Activated T-helper 1 cell treated with anti-CD3 and anti-CD28 coated beads, Interleukin-2, amount 50 U/mL, for 16 hours (primary cell): ENCODE measurements at places on chromosomes 2 and 18.

- no peak for DNase-seq
These were observed 57.4 kb downstream of the STK39 start for GRCh38 chr2:168189835-168190569.

DNA sequence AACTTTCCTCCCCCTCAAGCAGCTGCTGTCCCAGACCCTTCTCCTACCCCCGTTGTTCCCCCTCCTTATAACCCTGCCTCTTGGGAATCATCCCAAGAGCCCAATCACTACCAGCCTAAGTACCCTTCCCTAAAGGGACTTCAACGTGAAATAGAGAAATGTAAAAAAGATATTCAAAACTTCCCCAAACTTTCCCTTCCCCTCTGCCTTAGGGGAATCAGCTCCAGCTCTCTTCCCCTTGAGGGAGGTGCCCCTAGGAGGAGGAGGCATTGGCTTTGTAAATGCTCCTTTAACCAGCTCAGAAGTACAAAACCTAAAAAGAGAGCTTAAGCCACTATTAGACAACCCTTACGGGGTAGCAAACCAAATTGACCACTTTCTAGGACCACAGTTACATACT lies 10.6 kb upstream of the SAP130 start:
- DNase-seq, result no peak

DNA sequence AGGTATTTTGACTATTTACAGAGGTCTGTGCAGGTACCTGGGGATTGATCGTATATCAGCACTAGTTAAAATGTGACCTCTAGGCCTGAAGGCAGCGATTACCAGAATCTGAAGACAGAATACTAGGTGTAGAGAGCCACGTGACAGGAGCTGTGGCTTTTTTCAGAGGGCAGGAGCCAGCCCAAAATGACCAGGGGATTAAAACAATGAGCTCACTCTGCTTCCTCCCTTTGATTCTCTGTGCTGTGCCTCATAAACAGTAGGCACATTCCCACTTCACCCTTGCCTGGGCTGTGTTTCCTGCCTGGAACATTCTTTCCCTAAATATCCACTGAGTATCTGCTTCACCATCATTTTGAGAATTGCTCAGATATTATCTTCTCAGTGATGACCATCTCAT lies 15.2 kb downstream of the ITGAV start:
- DNase-seq, result no peak

DNA sequence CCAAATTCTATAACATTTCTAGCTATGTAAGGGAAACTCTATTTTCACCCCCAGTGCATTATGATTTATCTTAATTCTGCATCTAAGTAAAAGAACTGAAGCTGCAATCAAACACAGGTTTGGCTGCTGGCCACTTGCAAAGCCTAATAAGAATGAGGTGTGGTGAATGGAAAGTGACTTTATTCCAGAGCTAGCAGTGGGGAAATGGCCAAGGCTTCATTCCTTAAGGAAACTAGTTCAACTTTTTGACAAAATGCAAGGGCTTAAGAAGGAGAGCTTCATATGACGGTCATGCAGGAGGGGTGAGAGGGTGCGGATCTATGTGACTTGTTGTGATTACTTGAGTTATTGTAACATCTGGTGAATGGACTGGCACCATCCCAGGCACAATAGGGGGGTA lies 1802.0 kb downstream of the SUCLG1 start:
- no peak for DNase-seq

- DNase-seq, result no peak
These were observed 5.8 kb upstream of the ITGAV start for GRCh38 chr2:186584053-186584452.

DNA sequence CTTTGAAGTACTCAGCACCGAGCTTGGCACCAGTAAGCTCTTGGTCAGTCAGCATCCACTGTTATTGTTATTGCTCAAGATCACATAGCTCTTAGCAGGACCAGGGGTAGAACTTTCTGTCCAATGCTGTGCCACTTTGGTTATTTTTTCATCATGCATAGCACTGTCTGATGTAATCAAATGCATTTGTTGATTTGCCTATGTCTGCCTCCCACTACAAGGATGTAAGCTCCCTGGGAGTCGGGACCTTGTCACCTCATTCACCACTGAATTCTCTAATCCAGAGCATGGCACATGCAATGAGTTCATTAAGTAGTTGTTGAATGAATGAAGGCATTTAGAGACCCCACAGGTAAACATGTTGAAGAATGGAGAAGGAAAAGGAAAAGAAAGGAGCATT lies 29.0 kb upstream of the DLX1 start:
- DNase-seq, result no peak

DNA sequence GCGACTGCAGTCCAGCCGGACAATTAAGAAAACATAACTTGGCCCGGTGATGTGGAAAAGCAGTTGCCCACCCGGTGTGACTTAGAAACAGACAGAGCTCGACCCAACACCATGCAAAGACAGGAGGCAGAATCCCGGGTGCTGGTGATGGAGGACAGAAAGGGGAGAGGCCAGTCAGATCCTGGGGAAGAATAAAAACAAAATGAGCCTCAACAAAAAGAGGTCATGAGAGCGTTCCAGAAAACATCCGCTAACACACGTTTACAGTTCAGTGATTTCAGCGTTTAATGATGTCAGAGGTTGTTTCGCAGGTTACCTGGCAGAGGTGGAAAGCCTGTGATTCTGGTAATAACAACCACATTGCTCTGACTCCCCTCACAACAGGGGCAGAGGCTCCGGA lies 111.9 kb downstream of the OSR1 start:
- no peak for DNase-seq

- DNase-seq, result no peak
These were observed 91.3 kb downstream of the SPRED2 start for GRCh38 chr2:65340898-65341681.

- DNase-seq, result no peak
These were observed 47.9 kb downstream of the DOCK10 start for GRCh38 chr2:224994242-224994823.

- no peak for DNase-seq
These were observed 12.5 kb upstream of the PLEKHM3 start for GRCh38 chr2:208037564-208038487.

- no peak for DNase-seq
These were observed 1228.2 kb upstream of the DDX18 start for GRCh38 chr2:116586328-116586689.

DNA sequence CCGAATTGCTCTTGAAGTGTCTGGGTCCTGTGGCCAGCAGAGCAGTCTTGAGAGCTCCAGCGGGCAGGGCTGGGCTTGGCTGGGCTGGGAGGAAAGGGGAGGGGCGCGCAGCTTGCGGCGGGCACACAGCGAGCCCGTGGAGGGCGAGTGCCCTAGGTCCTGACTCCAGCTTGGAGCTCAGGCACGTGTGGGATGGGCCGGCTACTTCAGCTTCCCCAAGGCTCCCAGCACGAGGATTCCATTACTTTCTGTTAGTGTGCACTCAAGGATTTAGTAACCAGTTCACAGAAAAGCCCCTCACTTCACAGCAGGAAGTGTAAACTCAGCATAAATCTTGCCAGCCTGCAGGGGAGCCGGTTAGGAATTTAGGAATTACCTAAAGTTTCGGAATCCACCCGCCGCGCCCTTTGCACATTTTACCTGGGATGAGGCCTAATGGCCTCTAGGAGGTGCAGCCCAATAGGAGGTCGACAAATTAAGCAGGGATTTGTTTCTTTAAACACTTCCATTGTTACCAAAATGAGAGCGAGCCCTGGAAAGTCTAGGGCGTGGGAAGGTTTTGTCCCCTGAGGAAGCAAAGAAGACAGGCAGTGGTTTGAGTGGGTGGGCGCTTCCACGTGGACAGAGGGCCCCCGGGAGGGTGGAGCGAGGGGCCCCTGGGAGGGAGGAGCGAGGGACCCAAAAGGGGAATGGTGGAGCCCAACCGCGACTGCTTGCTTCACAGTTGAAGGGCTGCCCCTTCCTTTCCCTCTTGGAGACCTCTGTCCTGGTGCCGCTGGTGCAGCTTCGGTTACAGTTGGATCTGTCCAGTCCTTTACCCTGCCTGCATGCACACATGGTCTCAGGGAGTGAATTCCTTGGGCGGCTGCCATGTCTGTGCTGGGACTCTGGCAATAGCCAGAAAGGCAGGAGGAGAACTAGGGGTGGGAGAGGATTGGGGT lies 93.3 kb downstream of the CTAGE1 start:
- DNase-seq, result no peak

DNA sequence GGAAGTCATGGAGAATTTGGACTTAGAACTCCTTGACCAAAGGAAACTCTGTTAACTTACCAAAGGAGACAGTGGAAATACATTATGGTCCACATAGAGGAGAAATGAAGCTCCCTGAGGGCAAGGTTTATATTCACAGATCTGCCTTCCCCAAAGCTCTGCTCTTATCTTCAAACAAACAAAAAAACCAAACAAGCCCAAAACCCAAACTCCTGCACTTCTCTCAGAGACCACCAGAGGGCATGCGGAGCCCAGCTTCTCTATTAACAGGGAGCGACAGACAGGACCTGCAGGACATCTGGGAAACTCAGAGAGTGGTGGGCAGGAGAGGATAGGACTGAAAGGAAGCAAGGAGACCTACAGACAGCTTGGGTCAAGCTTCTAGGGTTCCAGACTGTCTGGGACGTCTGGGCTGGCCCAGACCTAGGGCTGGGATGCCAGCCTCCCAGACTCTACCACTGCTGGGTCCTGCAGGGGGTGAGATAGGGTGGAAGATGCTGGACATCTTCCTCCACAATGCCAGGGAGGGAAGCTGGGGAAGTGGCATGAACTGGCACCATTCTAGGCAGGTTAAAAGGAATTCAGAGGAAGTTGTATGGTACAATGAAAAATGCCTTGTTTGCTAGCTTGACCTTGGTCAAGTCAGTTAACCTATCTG lies 4.0 kb upstream of the WNT10A start:
- peak; percentile 54 for DNase-seq

GRCh38 chr2:25606892-25607291 lies 66.5 kb downstream of the DTNB start:
- DNase-seq, result no peak

DNA sequence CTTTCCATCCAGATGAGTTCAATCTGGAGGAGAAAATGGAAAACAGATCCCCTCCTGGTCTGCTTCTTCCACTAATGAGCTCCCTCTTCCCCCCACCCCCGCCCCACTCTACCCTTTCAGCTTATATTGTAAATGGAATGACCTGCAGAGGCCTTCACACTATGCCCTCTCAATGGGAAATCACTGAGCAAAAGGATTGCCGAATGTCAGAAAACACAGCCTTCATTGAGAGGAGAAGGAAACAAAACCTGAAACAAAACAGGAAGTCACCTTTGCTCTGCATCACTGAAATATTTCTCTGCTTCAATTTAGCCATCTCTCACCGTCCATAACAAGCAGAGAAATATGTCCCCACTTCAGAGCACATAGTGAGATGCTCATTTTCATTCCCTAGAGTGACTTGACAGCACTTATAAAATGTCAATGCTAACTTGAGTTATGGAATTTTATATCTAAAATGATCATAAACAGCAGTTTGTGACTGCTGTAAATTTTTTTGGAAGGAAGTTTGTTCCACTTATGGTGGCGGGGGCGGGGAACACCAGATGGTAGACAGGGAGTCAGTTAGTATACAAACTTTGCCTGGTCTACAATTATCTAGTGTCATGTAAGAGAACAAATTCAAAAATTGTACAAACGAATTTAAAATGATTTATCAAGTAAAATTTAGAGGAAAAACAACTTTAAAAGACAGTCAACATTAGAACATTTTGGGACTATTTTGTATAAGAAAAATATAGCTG lies 1.8 kb upstream of the FRZB start:
- DNase-seq, result no peak

DNA sequence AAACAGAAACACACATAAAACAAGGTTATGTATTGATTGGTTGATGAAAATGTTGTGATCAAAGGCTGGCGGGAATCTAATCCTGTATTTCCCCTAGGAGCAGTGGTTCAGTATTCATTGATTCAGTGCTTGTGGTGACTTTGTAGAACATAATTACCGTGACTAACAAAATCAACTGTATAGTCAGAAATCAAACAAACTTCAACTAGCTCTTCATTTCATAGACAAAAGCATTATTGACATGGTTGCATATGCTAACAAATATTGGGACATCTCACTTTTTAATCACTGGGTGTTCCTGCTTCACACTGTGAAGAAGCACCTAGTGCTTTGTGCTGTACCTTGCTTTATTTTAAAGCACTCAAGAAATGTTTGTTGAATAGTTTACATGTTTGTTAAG lies 41.4 kb downstream of the USP14 start:
- no peak for DNase-seq

- no peak for DNase-seq
These were observed 15.7 kb upstream of the OLA1 start for GRCh38 chr2:174263997-174264396.

GRCh38 chr2:12964904-12965539 lies 248.3 kb downstream of the TRIB2 start:
- DNase-seq, result no peak

GRCh38 chr2:9721344-9721743 lies 90.5 kb upstream of the YWHAQ start:
- no peak for DNase-seq

GRCh38 chr2:100437751-100438150 lies 20.3 kb upstream of the CHST10 start:
- no peak for DNase-seq

DNA sequence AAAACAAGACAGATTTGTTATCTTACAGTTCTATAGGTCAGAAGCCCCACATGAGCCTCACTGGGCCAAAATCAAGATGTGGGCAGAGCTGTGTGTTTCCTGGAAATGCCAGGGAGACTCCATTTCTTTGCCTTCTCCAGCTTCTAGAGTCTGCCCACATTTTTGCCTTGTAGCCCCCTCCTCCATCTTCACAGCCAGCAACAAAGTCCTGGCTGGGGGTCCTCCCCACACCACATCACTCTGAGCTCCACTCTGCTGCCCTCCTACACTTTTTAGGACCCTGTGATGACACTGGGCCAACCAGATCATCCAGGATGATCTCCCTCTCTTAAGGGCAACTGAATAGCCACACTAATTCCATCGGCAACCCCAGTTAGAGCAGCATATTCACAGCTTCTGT lies 34.3 kb downstream of the ASB1 start:
- DNase-seq, result no peak

DNA sequence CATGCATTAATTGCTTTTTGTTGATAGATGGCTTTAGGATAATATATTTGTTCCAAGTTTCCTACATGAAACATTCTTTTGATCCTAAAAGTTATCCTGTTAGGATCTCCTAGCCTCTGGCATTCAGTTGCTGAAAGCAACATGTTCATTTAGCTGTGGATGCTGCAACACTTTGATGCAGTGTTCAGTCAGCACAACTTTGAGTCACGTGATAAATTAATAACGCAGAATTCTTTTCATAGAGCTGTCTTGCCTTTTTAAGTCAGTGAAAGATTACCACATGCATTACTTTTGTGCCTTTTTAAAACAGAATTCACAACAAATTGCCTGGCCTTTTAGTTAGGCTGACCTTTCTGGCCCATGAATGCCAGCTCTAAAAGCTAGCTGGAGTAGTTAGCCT lies 1467.9 kb upstream of the ZEB2 start:
- no peak for DNase-seq
